T follicular helper cell (primary cell): ENCODE measurements at places on chromosomes 7 and 10.

GRCh38 chr10:127882391-127882790, 10.3 kb downstream of the CLRN3 start:
- DNase-seq, result no peak

DNA sequence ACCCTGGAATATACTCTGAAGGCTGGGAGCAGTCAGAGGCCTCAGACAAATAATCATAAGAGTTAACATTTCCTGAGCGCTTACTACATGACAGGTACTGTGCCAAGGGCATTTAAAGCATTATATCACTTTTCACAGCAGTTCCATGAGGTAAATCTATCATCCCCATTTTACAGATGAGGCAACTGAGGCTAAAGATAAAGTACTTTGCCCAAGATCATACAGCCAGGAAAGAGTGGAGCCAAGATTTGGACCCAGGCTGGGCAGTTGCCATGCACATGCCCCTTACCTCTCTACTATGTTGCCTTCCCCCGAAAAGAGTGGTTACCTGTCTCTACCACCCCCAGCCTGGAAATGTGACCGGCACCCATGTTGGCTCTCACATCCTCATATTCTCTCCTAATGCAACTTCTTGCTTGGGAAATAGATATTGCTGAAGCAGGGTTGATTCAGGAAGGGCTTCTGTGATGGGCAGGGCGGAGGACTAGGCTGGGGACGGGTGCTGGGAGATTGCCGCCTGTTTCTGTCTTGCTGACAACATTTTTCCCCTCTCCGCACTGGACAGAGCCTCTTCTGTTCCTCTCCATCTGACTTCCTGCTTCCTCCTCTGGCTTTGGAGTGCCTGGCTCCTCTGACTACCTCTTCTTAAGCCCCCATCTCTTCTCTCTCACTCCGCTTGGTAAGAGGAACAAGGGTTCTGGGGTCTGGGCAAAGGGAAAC, 13.8 kb downstream of the SMO start:
- no peak for DNase-seq

DNA sequence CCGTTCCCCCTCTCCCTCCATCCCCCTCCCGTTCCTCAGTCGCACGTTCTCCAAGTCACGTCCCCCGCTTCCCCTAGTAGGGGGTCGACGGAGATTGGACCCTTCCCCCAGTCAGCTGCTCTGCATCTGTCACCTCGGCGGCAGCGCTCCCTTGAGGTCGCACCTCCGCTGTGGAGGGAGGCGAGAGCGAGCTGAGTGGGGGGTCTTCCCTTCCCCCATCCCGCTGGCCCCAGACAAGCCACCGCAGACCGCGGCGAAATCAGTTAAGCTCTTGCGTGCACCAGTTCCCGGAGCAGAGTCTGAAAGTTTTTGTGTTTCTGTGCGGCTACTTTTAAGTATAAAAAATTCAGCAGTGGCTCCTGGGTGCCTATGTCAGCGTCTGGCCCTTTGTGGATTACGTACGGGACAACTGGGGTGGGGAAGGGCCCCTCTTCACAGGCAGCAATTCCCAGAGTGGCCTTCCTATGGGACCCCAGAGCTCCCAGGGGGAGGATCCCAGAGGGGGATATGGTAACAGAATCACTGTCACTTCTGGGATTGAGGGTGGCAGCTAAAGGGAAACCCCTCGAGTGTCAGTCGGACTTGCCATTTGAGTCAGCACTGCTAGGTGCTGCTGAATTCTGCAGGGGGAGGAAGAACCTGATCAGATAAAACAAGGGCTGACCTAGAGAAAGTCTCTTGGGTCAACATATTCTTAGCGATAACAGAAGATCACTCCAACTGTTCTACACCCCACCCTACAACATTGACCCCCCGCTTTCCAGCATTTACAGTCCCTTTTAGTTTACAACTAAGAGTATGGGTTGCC, 12.5 kb upstream of the DDIT4 start:
- DNase-seq, result no peak

DNA sequence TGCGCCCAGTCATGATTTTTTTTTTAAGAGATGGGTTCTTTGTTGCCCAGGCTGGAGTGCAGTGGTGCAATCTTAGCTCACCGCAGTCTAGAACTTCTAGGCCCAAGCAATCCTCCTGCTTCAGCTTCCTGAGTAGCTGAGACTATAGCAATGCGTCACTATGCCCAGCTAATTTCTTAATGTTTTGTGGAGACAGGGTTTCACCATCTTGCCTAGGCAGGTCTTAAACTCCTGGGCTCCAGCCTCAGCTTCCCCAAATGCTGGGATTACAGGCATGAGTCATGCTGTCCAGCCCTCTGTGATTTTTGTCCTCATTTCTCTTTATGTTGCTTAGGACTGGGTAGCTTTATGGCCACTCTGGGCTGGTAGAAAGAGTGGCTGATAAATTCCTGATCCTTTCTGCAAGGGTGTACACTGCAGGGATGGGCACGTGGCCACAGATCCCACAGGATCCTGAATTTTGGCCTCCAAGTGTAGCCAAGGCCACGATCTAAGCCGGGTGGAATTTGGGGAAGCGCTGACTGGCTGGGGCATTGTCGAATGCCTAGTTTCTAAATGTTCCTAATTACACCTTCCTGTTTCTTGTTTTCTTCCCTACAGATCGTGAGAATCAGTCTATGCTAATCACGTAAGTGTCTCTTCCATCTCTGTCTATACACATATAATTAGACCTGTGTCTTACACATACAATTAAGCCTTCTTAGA, 24.1 kb upstream of the MYH16 start:
- no peak for DNase-seq

DNA sequence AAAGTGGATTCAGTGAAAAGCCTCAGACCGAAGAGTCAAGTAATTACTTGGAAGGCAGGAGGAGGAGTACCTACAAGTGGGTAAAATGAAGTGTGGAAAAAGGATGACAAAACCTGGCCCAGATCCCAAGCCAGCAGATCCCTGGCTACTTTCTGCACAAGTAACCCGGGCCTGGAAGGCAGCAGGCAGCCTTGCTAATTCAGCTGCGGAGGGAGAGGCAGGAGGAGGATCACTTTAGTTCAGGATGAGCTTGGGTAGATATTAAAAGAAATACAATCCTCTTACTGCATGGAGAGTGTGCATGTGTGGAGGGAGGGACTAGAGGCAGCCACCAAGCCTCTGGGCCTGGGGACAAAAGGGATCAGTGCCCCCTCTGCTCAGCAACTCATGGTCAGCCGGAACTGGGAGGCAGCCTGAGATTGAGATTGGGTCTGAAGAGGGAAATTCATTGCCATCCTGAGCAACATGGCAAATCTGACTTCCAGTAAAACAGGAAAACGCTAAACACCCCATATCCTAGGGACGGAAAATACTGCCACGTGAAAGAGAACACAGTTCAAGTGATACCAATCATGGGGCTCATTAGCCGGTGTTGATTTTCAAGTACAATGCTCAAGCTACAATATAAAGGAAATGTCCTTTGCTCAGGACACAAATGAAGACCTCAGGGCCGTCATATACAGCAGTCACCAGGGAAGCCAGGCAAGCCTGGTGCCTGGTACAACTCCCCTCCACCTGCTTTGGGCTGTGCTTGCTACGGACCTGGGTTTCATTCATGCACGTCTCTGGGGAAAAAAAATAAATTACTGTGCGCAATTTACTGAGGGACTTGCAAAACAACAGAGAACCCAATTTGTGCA, 1.3 kb downstream of the AMPH start:
- no peak for DNase-seq

- DNase-seq, result no peak
These were observed 142.2 kb upstream of the INSYN2A start for GRCh38 chr10:127338399-127339110.

- no peak for DNase-seq
These were observed 5.6 kb downstream of the PRSS2 start for GRCh38 chr7:142776206-142776844.

- DNase-seq, result no peak
These were observed 78.1 kb upstream of the RHEB start for GRCh38 chr7:151597541-151598444.

DNA sequence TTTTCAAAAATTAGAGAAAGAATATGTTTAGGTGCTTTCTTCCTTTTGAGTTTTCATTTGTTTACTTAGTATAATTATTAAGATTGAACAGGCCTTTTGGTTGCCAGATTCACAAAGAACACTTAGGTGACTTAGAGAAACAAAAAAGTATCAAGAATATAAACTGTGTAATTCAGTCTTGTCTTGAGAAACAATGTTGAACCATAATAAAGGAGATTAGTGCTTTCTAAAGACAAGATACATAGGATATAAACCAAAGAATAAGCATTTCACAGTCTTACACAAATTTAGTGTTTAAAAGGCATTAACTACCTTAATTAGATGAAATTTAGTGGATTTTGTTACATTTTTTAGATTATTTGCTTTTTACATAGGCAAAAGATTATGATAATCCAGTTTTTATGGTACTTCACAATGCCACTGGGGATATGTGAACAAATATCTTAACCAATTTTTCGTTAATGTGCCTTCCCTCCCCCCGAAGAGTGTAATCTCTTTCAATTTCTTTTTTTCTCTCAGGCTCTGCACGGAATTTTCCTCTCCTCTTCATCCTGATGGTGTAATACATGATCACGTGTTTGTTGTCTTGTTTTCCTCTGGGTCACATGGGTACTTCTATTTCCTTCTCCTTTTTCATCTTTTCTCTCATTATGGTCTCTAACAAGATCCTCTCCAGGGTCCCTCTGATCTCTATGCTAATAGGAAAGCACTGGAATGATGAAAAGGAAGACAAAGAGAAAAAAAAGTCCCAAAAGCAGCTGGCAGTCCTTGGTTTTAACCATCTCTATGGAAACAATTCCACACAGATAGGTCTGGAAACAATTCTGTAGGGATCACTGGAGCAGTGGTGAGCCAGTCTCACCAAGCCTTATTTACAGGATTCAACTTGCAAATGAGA, 3.7 kb upstream of the HNRNPH3 start:
- no peak for DNase-seq
